Tibial artery (tissue), 4 donors: ENCODE measurements at places on chromosomes 6 and 20.

DNA sequence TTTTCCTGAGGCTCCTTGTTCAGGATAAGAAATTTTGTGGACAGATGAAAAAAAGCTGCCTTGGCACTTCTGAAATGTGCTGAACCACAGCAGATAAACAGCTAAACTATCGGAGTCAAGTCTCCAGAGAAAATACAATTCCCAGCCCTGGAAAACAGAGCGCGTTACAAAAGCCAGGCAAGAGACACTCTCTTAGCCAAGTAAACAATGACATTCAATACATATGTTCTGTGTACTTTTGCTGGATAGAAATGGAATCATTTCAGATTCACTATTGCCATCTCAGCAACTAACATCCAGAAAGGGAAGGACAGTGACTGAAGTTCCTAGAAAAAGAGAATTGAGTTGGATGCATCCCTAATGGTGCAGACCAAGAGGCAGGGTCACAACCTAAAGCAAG, 196.8 kb upstream of the NRSN1 start:
- H3K4me3 ChIP-seq = no peak overlapping the region
- H3K36me3 ChIP-seq = no peaks in the 10 kb centered on the region
- H3K27me3 ChIP-seq = no peaks in the 10 kb centered on the region
- no peak overlapping the region for H3K27ac ChIP-seq
- DNase-seq = no peak

DNA sequence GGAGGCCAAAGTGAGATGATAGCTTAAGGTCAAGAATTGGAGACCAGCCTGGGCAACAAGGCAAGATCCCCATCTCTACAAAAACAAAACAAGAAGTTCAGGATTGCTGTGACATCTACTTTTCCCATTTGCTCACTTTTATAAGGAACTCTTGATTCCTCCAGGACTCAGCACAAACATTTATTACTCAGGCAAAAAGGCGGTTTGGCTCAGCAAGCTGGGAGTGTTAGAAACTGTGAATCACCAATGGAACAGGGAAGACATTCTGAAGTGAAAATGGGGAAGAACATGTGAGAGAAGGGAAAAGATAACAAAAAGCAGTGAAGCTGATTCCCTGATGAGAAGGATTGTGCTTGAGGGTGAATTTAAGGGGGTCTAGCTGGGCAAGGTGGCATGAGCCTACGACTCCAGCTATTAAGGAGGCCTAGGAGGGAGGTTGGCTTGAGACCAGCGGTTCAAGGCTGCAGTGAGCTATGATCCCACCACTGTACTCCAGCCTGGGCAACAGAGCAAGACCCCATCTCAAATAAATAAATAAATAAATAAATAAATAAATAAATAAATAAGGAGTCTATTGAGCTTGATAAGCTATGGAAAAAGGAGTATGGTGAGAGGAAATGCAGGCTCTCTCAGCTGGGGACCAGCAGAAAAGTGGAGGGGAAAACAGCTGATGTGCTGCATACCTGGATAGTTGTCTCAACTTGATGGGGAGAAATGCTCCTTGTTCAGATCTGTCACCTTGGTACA, 65.4 kb upstream of the HDDC2 start:
- peak overlapping the region; percentile 90 for H3K27ac ChIP-seq
- no peaks in the 10 kb centered on the region for H3K36me3 ChIP-seq
- DNase-seq = no peak
- H3K4me1 ChIP-seq = peaks cover 32% of the 10 kb centered on the region
- H3K27me3 ChIP-seq = no peaks in the 10 kb centered on the region

DNA sequence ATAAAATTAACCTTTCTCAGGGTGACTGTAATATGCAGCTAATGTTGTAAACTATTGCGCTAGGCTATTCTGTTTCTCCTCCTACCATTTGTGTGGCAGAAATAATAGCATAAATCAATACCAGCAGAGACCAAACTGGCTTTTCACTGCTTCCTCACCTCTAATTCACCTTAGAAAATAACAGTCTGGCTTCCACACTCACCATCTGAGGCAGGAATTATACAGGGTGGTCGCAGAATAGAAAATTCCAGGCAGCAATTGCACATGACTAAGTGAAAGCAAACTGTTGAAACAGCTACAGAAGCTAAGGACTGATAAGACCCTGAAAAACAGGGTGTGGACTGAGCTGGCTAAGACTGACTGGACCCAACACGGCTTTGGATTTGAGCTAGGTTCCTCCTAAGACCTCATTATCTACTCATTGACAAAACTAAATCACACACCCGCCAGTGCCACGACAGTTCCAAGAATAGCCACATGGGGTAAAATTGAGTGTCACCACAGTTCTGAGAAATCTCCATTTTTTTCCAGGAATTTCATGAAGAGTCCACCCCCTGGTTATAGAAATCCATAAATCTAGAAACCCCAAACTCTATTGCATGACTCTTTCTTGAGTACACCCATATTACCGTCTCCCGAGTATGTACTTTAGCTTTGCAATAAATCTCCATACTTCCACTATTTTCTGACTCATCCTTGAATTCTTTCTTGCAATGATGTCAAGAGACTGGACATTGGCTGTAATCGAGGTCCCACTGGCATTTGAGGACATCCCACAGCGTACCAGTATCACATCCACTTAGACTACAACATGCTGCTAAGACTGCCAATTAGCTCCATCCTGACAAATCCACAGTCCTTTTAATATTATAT, 60.9 kb upstream of the KCNQ5 start:
- no peak overlapping the region for H3K4me3 ChIP-seq
- no peaks in the 10 kb centered on the region for H3K36me3 ChIP-seq
- H3K4me1 ChIP-seq = no peaks in the 10 kb centered on the region
- H3K27me3 ChIP-seq = no peaks in the 10 kb centered on the region

- H3K27ac ChIP-seq = no peak overlapping the region
- DNase-seq = no peak
- no peaks in the 10 kb centered on the region for H3K27me3 ChIP-seq
Measured at GRCh38 chr6:129504456-129504855, 205.5 kb downstream of the ARHGAP18 start.

DNA sequence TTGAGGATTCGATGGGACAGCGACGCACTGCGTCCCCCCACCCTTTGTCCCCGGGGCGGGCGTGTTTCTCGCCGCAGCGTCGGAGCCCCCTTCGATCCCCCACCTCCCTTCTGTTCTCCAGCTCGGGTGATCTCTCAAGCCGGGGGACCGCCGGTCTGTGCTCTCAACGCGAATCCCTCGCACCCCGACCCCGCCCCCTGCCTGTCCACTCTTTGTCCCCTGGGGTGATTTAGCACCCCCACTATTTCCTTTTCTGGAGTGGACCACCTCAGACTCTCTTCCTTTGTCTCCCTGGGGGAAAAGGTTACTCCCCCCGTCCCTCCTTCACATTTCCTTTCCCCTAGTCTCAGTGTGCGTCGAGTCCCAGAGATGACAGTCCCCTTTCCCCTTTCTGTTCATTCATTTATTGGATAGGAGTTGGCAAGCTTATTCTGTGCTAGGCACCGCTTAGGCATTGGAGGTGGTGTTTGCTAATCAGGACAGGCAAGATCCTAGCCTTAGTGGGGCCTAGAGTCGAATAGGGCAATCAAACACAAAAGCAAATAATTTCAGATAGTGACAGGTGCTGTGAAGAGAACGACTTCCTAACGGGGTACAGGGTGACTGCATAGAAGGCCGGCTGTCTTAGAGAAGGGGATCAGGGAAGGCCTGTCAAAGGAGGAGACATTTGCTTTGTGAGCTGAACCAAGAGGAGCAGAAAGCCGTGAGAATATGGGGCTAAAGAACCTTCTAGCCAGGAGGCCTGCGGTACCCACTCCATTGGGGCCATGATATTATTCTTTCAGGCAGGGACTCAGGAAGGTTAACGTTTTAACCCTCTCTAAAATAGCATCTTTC, 741 bp downstream of the PTPN1 start:
- H3K27ac ChIP-seq = peak overlapping the region; percentile 90
- peaks cover 26% of the 10 kb centered on the region for H3K4me1 ChIP-seq
- no peak for DNase-seq
- peak overlapping the region; percentile 86 for H3K4me3 ChIP-seq

DNA sequence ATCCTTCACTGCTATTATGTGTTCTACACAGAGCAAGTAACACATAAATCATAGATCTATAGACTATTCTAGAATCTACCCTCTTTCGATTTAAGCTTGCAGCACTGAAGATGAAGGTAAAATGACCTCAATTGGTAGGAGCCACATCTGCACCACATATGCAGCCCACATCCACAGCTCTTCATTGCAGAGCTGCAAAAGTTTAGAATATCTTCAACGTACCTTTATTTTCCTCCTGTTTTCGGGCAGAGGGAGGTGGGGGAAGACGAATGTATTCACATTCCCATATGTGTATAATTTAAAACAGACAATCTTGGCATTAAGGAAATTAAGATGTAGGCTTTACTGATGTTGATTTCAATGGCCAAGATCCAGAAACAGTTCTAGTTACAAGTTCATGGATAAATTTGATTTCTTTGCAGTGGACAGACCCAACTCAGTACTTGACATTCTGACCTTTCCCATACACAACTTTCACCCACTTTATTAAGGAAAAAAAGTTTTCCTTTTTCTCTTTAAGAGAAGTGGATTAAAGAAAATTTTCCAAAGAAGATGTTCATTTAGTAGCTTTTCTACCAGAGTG, 14.0 kb downstream of the EPB41L2 start:
- no peaks in the 10 kb centered on the region for H3K36me3 ChIP-seq
- H3K4me3 ChIP-seq = no peak overlapping the region
- H3K27ac ChIP-seq = no peak overlapping the region
- no peak for DNase-seq
- no peaks in the 10 kb centered on the region for H3K4me1 ChIP-seq

DNA sequence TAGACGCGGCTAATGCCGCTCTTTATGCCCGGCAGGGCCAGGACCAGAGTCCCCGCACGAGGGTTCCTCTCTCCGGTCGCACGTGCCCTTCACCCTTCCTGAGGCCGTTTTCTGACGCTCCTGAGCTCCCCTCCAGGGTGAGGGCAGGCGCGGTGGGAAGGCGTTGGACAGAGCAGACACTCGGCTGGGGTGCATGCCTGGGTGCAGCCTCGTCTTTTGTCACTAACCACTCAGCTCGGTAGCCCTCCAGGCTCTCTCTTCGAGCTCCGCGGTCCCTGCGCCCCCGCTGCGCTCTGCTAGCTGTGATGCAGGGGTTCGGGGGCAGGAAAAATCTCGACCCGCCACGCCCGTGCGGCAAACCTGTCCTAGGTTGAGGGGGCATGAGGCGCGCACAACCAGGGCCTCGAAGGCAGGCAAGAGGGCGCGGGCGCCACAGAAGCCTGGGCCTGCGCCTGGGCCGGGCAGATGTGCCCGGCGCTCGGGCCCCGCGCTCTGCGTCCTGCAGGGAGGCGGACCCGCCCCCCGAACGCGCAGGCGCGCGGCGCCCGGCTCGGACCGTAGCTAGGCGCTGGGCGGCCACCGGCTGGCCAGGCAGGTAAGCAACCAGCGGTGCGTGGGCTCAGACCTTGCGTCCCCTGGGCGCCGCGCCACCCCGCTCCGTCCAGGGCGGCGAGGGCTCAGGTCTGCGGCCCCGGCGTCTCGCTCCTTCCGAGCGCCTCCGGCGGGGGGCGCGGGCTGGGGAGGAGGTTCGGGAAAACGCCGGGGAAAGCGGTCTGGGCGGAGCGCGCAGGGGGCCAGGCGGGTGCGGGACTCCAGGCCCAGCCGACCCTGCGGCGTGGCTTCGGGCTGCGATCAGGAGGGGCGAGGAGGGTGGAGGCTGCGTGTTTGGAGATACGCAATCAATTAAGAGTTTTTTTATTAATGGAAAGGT, at the start of gene L3MBTL1:
TSS of gene L3MBTL1 (plus strand) at position 548 of the 931 bp plus-strand sequence. CDS start 5,807 bp downstream, outside the sequence.
- no peak within 1 kb of the TSS for H3K27ac ChIP-seq
- no peaks in the 10 kb centered on the region for H3K36me3 ChIP-seq
- no peak for DNase-seq
- H3K27me3 ChIP-seq = no peaks in the 10 kb centered on the region
- peaks cover 8% of the 10 kb centered on the region for H3K4me1 ChIP-seq

GRCh38 chr6:166614171-166614583, 12.9 kb downstream of the RPS6KA2 start:
- peak; percentile 51 for DNase-seq
- H3K27ac ChIP-seq = no peak overlapping the region
- H3K27me3 ChIP-seq = no peaks in the 10 kb centered on the region
- no peaks in the 10 kb centered on the region for H3K36me3 ChIP-seq

DNA sequence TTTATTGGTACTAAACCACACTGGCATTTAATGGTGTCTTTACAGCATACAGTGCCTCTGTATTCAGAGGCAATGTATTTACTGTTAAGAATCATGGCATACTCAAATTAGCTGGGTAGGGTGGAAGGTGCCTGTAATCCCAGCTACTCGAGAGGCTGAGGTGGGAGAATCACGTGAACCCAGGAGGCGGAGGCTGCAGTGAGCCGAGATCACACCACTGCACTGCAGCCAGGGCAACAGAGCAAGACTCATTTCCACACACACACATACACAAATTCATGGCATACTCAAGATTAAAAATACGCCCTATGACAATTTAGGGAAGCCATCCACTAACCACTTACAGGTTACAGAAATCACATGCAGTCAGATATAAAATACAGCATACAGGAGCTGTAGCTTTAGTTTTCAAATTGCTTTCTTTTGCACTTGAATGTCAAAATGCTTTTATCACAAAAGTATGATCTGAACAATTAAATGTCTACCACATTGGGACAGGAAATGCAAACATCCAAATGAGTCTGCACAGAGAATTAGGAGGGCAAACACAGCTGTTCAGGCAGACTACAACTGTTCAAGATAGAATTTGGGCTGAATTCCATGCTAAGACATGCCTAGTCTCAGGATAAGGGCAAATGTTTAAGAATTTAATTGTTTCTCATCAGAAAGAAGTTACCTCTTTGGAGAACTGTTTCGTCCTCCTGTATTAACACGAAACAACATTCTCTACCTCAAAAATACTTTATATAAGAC, 36.4 kb downstream of the CSNK2A1 start:
- no peaks in the 10 kb centered on the region for H3K27me3 ChIP-seq
- DNase-seq = no peak
- H3K4me3 ChIP-seq = no peak overlapping the region

- no peaks in the 10 kb centered on the region for H3K27me3 ChIP-seq
- H3K27ac ChIP-seq = no peak overlapping the region
- H3K36me3 ChIP-seq = no peaks in the 10 kb centered on the region
- H3K4me1 ChIP-seq = no peaks in the 10 kb centered on the region
- no peak overlapping the region for H3K4me3 ChIP-seq
Measured at GRCh38 chr20:54690323-54690722, 214.9 kb downstream of the DOK5 start.

DNA sequence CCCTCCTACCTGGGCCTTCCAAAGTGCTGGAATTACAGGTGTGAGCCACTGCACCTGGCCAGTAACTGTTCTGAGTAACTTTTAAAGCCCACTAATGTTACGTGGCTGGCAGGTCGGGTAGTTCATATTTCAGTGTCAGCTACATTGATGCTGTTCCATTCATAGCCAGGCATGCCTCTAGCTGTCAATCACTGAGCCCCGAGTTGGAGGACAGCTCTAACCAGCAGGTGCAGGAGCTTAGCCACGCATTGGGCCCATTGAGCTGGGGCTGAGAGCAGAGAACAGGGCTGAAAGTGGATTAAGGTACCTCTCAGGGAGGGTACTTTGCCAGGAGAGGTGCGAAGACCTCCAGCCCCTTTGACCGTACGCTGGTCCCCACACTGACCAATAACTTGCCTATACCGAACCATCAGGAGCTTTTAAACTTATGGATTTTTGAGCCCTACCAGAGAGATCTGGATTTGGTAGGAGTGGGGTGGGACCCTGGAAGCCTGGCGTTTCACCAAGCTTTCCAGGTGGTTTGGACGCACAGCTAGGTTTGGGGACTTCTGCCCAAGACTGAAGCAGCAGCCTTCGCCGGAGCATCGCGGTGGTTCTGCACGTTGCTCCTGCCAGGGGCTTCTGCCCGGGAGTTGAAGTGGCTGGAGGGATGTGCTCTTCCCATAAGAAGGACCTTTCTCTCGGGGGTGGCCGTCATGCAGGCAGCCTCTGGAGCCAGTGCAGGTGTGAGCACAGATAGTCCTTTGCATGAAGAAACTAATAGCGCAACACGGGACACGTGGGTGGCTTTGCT, 82.6 kb downstream of the SERAC1 start:
- H3K27me3 ChIP-seq = no peaks in the 10 kb centered on the region
- H3K36me3 ChIP-seq = peaks cover 43% of the 10 kb centered on the region
- H3K4me3 ChIP-seq = no peak overlapping the region
- H3K4me1 ChIP-seq = peaks cover 10% of the 10 kb centered on the region
- no peak for DNase-seq
